ENCODE measurements at places on chromosomes 12 and 14.
A peak's percentile ranks its signal among the peaks of the same experiment; 100 is the strongest.

GRCh38 chr14:73712540-73713180 lies 1.5 kb downstream of the PNMA1 start:
- DNase-seq = no peak

GRCh38 chr12:6534945-6535696 lies 804 bp downstream of the GAPDH start:
- no peak for DNase-seq

DNA sequence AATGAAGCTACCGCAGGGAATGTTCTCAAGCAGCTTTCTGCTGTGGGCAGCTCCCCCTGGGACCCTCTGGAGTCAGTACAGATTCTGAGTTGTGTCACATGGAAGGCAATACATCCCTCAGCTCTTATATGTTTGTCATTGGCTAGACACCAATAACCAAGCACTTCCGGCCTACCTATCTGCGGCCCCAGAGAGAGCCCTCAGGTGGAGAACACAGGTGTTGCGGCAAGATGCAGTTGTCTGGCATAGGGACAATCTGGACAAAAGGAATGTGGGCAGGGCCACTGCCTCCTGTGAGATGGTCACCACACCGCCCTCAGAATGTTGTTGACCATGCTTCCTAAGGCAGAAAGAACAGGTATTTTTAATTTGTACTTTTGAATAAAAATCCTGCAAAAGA lies 118.7 kb downstream of the BRMS1L start:
- DNase-seq = peak; percentile 22

- no peak for DNase-seq
Observed at GRCh38 chr12:102722147-102722546, 194.9 kb downstream of the PAH start.

DNA sequence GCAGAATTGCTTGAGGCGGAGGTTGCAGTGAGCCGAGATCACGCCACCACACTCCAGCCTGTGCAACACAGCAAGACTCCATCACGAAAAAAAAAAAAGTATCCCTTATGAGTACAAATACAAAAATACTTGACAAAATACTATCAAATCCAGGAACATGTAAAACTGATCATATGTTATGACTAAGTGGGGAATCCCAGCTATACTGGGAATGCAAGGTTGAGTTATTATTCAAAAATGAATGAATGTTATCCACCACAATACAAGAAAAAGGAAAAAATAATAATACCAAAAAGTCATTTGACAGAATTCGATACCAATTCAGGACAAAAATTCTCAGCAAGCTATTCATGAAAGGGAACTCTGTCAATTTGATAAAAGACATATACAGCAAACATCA lies 32.6 kb downstream of the MOK start:
- DNase-seq = no peak

DNA sequence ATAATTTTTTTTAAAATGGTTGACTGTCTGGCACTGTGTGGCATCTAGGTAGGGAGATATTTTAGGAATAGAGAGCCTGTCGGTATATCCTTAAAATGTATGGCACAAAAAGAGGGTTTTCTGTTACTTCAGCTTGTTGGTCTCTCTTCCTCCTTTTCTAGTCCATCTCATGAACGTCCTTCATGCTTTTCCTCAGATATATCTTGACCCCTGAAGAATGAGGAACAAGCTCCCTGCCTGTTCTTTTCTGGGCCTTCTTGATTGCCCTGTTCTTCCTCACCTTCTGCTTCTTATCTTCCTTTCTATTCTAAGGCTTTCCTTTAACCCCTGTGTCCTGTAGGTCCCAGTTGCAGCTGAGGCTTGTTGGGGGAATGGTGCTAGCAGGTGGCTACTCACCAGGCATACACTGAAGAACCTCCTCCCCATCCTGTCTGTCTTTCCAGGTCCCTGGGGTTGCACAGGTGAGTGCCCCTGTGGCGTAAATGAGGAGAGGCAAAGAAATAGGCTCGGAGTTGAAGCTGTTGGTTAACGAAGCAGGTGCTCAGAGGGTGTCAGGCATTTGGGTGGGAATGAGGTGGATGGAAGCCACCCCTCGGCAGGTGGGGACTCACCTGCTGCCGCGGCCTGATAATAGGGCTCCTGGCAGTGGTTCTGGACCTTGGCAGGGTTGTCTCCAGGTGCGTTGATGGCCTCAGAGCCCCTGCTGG lies 7.2 kb upstream of the C1R start:
- DNase-seq = no peak

DNA sequence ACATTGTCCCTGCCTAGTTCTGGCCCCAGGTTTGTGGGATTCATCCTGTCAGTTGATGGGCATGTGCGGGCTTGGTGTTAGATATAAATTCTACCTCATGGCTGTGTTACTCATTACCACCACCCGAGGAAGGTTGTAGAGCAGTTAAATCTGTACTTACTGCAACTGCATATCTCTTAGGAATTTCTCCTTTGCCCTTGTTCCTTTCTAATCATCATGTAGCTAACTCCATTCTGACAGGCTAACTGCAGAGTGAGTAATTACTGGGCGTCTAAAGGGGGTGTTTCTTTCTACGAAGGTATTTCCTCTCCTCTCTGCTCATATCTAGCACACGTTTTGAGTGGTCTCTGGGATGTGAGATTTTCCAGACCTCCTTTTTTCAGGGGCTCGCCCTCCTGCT lies 1076.7 kb downstream of the TMTC2 start:
- no peak for DNase-seq

- no peak for DNase-seq
Observed at GRCh38 chr14:58721723-58722122, 84.0 kb downstream of the DACT1 start.

GRCh38 chr12:117377758-117378157 lies 16.3 kb upstream of the NOS1 start:
- DNase-seq = no peak

GRCh38 chr12:95591731-95592130 lies 40.5 kb upstream of the USP44 start:
- DNase-seq = no peak
